ENCODE measurements at places on chromosomes 12 and 14. TPM values are rescaled to one million over a fixed set of nuclear protein-coding genes. Genes with fewer than 3 reads are reported as not detected.

TSPAN19 gene
- not detected for total RNA-seq

LHX5 gene
- 0.06 TPM for total RNA-seq

VASH1 gene
- 4.3 TPM for total RNA-seq

JAG2 gene
- total RNA-seq, result 25.3 TPM

CD27 gene
- not detected for total RNA-seq

PIANP gene
- total RNA-seq, result 0.96 TPM

EML5 gene
- total RNA-seq, result 0.40 TPM

SLC6A12 gene
- total RNA-seq, result 1.2 TPM

RFX4 gene
- total RNA-seq, result 0.07 TPM

SLC25A21 gene
- total RNA-seq, result 0.53 TPM

PAX9 gene
- total RNA-seq, result 1.6 TPM

SDR9C7 gene
- 0.05 TPM for total RNA-seq

PLEKHG7 gene
- total RNA-seq, result not detected

TOMM20L gene
- not detected for total RNA-seq

CMKLR1 gene
- total RNA-seq, result 0.05 TPM

PMCH gene
- not detected for total RNA-seq

KRT79 gene
- total RNA-seq, result 0.06 TPM

EIF2S1 gene
- 257 TPM for total RNA-seq

COCH gene
- 25.7 TPM for total RNA-seq

HOXC12 gene
- total RNA-seq, result not detected

TAS2R19 gene
- total RNA-seq, result 0.15 TPM

ETFRF1 gene
- total RNA-seq, result 11.9 TPM

Measured in A549 treated with dexamethasone at 1 μM for 4 hours (cell line).